ENCODE measurements at places on chromosomes 5 and 9. TPM values are rescaled to one million over a fixed set of nuclear protein-coding genes. Genes with fewer than 3 reads are reported as not detected.

DNA sequence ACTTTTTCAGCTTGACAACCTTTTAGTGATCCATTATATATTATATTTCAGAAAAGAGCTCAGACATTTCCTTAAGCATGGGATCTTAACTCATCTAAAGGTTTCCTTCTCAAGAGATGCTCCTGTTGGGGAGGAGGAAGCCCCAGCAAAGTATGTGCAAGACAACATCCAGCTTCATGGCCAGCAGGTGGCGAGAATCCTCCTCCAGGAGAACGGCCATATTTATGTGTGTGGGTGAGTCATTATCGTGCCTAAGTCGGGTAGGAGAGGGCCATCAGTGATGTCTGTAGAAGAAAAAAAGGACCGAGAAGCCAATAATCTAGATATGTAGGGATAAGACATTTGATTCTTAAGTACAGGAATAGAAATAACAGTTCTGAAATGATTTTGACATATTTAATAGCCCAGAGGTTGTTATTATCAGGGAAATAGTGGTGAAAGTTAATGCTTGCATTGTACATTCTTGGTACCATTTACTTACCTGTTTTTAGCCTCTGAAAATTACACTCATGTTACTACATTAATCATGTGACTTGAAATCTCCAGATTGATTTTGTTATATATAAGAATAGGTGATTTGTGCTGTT lies 28.2 kb downstream of the MTRR start:
- DNase-seq: no peak
- no peak overlapping the region for H3K27ac ChIP-seq
- peaks cover 69% of the 10 kb centered on the region for H3K36me3 ChIP-seq
- H3K4me3 ChIP-seq: no peak overlapping the region
- no peaks in the 10 kb centered on the region for H3K27me3 ChIP-seq
- H3K4me1 ChIP-seq: no peaks in the 10 kb centered on the region

- H3K4me3 ChIP-seq: no peak overlapping the region
- no peaks in the 10 kb centered on the region for H3K4me1 ChIP-seq
- no peaks in the 10 kb centered on the region for H3K27me3 ChIP-seq
- H3K27ac ChIP-seq: no peak overlapping the region
- peak; percentile 76 for DNase-seq
These were observed 111.8 kb downstream of the ACTL7B start for GRCh38 chr9:108743901-108744371.

DNA sequence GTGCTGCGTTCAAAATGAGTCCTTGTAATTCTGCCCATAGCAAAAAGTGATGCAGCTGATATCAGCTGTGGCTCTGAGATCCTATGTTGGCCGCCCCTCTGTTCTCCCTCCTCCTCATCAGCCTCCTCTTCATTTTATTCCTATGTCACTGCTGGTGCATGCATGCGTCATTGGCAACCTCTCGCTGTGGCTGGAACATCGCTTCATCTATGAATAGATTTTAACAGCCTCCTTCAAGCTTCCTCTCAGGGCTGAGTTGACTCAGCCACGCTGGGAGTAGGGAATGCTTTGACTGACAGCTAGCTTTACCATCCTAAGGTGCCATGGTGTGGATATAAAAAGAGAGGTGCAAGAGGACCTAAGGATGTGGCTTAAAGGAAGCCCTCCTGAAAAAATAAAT lies 303.5 kb downstream of the PLK2 start:
- DNase-seq: no peak
- H3K4me1 ChIP-seq: no peaks in the 10 kb centered on the region
- no peak overlapping the region for H3K27ac ChIP-seq

GRCh38 chr5:32342656-32343055 lies 29.9 kb upstream of the MTMR12 start:
- no peak for DNase-seq
- no peaks in the 10 kb centered on the region for H3K4me1 ChIP-seq
- no peaks in the 10 kb centered on the region for H3K27me3 ChIP-seq
- H3K4me3 ChIP-seq: no peak overlapping the region

- H3K27ac ChIP-seq: no peak overlapping the region
- H3K4me3 ChIP-seq: no peak overlapping the region
- no peaks in the 10 kb centered on the region for H3K36me3 ChIP-seq
- peaks cover 4% of the 10 kb centered on the region for H3K4me1 ChIP-seq
- H3K27me3 ChIP-seq: no peaks in the 10 kb centered on the region
These were observed 84.7 kb downstream of the CFAP95 start for GRCh38 chr9:69905286-69905685.

The SPINK6 gene
- not detected for total RNA-seq

The PKD2L2 gene
- 0.50 TPM for total RNA-seq

DNA sequence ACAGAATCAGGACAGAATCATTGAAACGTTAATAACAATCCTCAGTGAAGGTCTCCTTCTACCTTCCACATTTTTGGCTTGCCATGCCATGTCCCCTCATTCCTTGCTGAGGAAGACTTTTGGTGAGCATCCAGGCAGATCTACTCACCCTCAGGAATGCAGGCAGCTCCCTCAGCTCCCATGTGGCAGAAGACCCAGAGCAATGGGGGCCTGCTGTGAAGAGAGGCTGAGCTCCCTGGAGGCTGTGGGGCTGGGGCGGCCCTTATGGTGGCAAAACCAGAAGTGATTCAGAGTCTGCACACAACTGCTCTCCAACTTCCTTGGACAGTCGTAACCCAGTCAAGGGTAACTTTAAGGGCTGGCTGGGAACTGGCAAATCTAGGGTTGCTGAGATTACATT lies 247.2 kb upstream of the EFNA5 start:
- no peak overlapping the region for H3K4me3 ChIP-seq
- no peaks in the 10 kb centered on the region for H3K36me3 ChIP-seq
- H3K4me1 ChIP-seq: no peaks in the 10 kb centered on the region
- no peaks in the 10 kb centered on the region for H3K27me3 ChIP-seq
- no peak overlapping the region for H3K27ac ChIP-seq

The CCNO gene
- total RNA-seq: 4.7 TPM

DNA sequence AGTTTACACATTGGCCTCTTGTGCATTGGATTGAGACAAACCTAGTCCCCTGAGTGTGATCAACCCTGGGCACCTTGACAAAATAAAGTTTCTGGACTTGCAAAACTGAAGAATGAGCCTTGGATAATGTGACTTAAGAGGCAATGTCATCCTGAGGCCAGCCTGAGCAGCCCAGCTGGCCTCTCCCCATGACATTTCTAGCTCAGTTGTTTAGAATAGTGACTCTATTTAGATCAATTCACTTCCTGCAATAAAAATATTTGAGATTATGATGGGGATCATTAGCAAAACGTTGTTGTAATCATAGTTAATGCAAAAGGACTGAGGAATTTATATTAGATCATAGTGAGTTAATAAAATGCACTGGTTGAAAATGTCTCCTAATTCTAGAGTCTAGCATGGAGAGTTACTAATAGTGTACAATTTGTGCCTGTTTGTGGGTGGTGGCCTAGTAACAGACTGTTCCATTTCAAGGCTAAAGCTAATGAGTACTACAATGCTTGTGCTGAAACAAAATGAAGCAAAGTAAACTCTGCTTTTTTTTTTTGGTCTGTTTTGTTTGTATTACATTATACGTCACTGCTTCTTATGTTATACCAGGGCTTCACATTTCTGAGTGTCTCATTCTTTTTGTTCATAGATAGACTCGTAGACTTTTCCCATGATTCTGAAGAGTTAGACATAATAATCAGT lies 10.9 kb upstream of the RHOBTB3 start:
- no peak overlapping the region for H3K27ac ChIP-seq
- H3K4me1 ChIP-seq: peaks cover 10% of the 10 kb centered on the region
- no peak overlapping the region for H3K4me3 ChIP-seq

The ZNF782 gene
- 7.2 TPM for total RNA-seq

The AK3 gene
- 34.0 TPM for total RNA-seq

- H3K27me3 ChIP-seq: no peaks in the 10 kb centered on the region
- no peaks in the 10 kb centered on the region for H3K36me3 ChIP-seq
- H3K4me1 ChIP-seq: no peaks in the 10 kb centered on the region
- H3K27ac ChIP-seq: no peak overlapping the region
- DNase-seq: no peak
- H3K4me3 ChIP-seq: no peak overlapping the region
These were observed 613.0 kb upstream of the WWC1 start for GRCh38 chr5:167678481-167678880.

- H3K27me3 ChIP-seq: no peaks in the 10 kb centered on the region
- DNase-seq: no peak
- no peaks in the 10 kb centered on the region for H3K36me3 ChIP-seq
- H3K4me1 ChIP-seq: peaks cover 14% of the 10 kb centered on the region
- no peak overlapping the region for H3K27ac ChIP-seq
These were observed 34.7 kb upstream of the CLINT1 start for GRCh38 chr5:157893611-157894010.

The NRG2 gene
- total RNA-seq: not detected

- no peak overlapping the region for H3K27ac ChIP-seq
- DNase-seq: no peak
- H3K4me3 ChIP-seq: no peak overlapping the region
- no peaks in the 10 kb centered on the region for H3K36me3 ChIP-seq
- H3K27me3 ChIP-seq: no peaks in the 10 kb centered on the region
These were observed 21.8 kb downstream of the RNF44 start for GRCh38 chr5:176515396-176515795.

DNA sequence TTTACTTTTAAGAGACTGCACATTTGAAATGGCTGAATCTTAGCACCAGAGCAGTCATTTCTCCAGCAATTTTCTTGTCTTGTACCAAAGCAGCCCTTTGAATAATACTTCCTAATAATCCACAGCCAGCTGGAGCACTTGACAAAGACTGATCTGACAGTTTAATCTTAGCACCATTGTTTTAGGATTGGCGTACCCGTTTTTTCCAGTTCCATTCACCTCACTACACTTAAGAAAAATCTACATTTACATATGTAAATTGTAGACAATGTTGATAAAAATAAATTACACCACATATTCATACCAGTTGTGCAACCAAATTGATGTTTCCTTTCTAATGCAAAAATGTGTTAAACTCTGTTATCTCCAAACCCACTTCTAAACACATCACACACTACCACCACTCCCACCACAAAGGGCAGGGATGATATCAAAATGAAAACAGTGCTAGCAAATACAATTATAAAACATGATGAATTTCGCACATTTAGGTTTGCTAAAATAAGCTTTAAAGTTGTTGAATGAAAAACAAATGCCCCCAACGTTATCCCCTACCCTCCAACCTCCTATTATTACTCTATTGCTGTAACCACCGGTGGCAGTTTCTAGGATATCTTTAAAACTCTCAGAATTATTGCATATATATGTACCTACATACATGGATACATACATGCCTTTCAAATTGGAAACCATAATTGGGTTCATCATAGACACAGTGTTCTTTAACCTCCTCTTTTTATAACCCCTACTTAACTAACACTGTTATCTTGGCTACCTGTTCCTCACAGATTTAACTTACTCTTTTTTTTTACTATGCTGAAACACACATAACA lies 21.5 kb downstream of the SERINC5 start:
- H3K4me1 ChIP-seq: peaks cover 24% of the 10 kb centered on the region
- DNase-seq: no peak
- no peaks in the 10 kb centered on the region for H3K36me3 ChIP-seq
- H3K4me3 ChIP-seq: no peak overlapping the region
- no peaks in the 10 kb centered on the region for H3K27me3 ChIP-seq

- H3K27me3 ChIP-seq: peaks cover 13% of the 10 kb centered on the region
- H3K4me1 ChIP-seq: no peaks in the 10 kb centered on the region
- no peak for DNase-seq
These were observed 103.4 kb downstream of the MED10 start for GRCh38 chr5:6274846-6275543.

The AK8 gene
- total RNA-seq: 7.2 TPM

DNA sequence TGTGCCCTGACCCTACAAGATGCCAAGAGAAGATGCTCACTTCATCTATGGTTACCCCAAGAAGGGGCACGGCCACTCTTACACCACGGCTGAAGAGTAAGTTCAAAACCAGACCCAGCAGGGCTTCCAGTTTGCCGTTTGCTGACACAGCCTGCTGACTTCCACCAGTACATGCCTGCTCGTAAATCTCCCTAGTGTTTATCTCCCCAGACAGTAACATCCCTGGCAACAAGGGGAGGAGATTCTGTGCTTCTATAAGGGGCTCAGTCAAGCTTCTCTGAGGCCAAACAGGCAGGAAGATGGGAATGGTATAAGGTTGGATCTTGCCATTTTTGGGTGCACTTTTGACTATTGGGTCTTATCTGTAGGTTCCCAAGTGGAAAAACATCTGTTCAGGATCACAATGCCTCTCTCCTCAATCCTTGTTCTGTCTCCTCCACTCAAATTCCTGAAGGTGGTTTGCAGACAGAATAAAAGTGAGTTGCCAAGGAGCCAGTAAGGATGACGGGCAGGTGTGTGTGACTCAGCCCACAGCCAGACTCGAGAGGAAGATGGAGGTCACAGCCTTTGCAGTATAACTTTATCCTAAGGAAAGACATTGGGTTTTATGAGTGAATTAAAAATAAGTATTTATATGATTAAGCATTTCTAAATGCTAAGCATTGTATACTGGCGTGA lies 1.9 kb downstream of the MLANA start:
- no peak for DNase-seq
- no peaks in the 10 kb centered on the region for H3K36me3 ChIP-seq
- H3K4me1 ChIP-seq: no peaks in the 10 kb centered on the region
- no peaks in the 10 kb centered on the region for H3K27me3 ChIP-seq
- H3K4me3 ChIP-seq: no peak overlapping the region

The CCL28 gene
- 2.2 TPM for total RNA-seq

DNA sequence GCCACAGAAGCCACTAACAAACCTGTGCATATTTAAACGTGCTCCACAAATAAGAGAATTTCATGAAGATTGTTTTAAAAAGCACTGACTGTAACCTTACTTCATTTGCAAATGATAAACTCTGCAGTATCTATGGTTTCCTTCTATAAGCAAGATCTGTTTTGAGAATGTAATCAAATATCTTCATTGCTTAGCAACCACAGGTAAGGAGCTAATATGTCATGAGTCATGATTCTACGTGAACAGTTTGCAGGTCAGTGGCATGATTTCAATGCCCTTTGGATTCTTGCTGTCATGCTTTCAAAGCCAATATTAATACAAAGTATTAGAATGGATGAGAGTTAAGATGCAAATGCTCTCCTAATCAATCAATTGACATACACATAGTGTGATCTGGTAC lies 325.0 kb downstream of the EDIL3 start:
- H3K4me1 ChIP-seq: no peaks in the 10 kb centered on the region
- H3K4me3 ChIP-seq: no peak overlapping the region
- no peaks in the 10 kb centered on the region for H3K36me3 ChIP-seq
- no peak for DNase-seq
- H3K27ac ChIP-seq: no peak overlapping the region

DNA sequence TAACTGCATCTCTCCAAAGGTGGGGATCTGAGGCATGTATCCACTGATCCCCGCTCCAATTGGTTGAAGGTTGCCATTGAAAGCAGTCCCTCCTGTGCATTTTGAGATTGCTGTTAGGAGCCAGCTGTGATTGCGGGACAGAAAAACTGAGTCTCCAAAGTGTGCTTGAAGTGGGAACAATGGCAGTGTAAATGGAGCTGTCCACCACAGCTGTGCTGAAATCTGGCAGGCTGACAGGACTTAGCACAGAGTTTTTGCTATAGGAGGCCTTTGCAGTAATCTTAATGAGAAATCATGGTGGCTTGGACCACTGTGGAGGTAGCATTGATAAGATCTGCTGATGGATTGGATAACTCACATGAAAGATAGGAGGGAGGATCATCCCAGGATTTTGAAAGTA lies 3.3 kb downstream of the RNF20 start:
- H3K4me1 ChIP-seq: peaks cover 9% of the 10 kb centered on the region
- no peak overlapping the region for H3K4me3 ChIP-seq
- H3K36me3 ChIP-seq: peaks cover 7% of the 10 kb centered on the region
- H3K27ac ChIP-seq: no peak overlapping the region
- no peaks in the 10 kb centered on the region for H3K27me3 ChIP-seq

- H3K36me3 ChIP-seq: no peaks in the 10 kb centered on the region
- no peaks in the 10 kb centered on the region for H3K27me3 ChIP-seq
- no peaks in the 10 kb centered on the region for H3K4me1 ChIP-seq
- H3K4me3 ChIP-seq: no peak overlapping the region
- no peak for DNase-seq
These were observed 233.2 kb downstream of the SPATA31A1 start for GRCh38 chr9:39588500-39589137.
